ENCODE measurements at places on chromosomes 5 and 9. TPM values are rescaled to one million over a fixed set of nuclear protein-coding genes. Genes with fewer than 3 reads are reported as not detected.
A peak's percentile ranks its signal among the peaks of the same experiment; 100 is the strongest.

DNA sequence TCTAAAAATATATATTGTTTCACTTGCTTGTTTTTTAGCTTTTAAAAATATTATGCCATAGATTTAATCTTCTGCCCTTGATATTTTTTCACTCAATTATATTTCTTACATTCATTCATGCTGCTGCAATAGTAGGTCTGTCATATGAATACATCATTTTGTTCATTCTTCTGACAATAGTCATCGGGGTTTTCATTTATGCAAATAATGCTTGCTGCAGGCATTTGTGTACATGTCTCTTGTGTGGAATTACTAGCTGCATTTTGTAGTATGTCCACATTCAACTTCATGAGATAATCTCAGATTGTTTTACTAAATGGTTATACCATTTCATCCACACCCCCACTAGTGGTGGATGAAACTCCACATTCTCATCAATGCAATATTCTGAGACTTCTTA, 5.3 kb upstream of the PLPP1 start:
- no peak for DNase-seq

DNA sequence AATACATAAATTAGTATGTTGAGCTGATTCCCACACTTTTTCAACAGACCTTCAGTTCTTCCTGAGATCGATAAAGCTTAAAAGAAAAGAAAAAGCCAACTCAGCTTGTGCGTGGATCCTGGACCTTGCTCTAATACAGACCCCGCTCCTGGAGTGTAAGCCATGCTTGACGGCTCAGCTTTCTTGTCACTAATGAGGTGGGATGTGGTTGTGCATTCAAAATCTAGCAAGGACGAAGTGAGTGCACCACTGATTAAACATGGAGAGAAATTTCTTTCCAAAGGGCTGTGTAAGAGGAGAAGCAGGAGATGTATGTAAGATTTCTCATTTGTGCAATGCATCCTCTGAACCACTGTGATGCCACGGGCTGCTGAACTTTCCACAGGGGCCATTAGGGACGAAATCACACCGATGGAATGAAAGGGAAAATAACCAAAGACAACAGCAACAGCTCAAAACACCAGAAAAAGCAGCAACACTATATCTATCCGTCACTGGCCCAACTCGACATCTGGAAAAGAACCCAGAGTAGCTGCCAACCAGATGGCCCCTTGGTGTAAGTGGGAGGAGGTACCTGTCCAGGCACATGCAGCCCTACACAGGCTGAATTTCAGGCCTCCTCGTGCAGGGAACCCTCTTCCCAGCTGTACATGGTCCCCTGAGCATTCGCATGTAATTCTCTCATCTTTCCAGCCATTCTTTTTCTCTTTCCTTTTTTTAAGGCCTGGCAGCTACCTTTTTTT, 178.9 kb downstream of the SREK1 start:
- DNase-seq, result peak; percentile 47

- no peak for DNase-seq
Observed at GRCh38 chr5:59538750-59539121, 354.8 kb downstream of the PDE4D start.

- no peak for DNase-seq
Observed at GRCh38 chr5:57538341-57538955, 55.8 kb upstream of the ACTBL2 start.

DNA sequence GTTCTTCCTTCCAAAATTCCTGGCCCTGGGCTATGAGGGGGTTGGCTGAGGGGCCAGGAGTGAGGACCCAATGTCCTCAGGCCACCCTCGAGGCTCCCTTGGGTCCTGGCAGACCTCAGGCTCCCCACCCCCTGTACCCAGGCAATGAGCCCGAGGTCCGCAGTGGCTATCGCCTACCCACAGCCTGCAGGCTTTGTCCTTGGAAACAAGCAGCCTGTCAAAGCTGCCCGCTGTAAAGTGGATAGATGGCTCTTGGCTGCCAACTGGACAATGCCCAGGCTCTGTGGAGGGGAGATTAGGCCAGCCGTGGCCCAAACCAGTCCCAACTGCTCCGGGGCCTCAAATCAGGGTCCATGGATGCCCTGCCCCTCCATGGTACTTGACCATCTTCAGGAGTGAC, 2.2 kb upstream of the ADGRD2 start:
- DNase-seq, result no peak

DNA sequence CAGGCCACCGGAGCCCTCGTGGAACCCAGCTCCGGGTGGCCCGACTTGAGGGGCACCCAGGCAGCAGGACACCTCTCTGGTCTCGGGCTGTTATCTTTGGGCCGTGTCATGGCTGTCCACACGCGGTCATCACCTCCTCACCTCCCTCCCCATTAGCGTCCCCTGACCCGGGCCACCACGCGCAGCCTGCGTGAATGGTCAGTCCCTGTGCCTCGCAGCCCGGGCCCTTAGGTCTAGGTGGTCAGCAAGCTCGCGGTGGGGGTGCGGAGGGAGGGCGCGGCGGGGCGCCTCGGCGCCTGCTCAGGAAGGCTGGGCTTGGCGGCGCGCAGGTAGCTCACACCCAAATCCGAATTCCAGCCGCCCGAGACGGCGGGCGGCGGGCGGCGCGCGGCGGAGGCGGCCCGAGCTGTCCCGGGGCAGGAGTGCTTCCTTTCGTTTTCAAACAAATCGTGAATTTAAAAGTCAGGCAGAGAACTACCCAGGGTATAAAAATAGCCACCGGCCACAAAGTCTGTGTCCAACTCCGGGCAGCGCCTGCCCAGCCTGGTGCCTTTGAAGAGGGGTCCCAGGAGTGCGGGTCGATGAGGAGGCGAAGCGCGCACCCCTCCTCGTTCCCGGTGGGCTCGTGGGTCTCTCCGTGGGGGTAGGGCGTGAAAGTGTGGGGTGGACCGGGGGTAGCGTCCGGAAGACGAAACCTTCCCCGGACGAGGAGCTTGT, 1.0 kb upstream of the RXRA start:
- DNase-seq, result peak; percentile 78

- no peak for DNase-seq
Observed at GRCh38 chr9:86892576-86892975, 54.7 kb downstream of the GAS1 start.

DNA sequence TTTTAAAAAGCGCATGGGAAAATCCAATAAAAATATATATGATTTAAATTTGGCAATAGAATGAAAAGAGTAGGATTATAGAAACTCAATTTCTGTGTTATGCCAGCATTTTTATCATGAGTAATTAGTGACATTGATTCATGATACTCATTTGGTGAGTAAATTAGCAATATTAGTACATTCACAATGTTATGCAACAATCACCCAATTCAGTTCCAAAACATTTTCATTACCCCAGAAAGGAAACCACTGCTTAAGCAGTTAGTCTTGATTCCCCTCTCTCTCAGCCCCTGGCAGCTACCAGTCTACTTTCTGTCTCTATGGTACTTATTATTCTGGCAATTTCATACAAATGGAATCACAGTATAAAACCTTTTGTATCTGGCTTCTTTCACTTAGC, 27.0 kb downstream of the OSMR start:
- no peak for DNase-seq

- DNase-seq, result no peak
Observed at GRCh38 chr5:37304888-37305287, 55.7 kb upstream of the CPLANE1 start.

GRCh38 chr9:133569891-133570690, 35.6 kb downstream of the ADAMTSL2 start:
- DNase-seq, result peak; percentile 24

GRCh38 chr9:93520523-93520922, 55.9 kb upstream of the PHF2 start:
- DNase-seq, result no peak

- DNase-seq, result peak; percentile 71
Observed at GRCh38 chr5:124995421-124995820, 249.0 kb upstream of the ZNF608 start.

DNA sequence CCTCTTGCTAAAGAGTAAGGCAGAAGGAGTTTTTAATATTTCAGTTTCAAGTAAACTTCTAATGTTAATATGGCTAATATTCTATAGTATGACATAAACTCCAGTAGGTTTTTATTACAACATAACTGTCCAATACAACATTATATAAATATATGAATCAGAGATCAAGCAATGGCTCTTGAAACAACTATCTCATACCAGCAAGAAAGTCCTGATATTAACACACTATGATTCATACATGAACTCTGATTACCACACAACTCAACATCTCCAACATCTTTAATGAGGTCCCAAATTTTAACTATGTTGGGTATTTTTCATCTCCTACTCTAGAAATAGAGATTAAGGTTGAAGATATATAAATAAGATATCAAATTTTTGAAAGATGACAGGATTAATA, 878.3 kb downstream of the TLE1 start:
- no peak for DNase-seq

The SPINK13 gene
- not detected for total RNA-seq

The GDA gene
- 0.61 TPM for total RNA-seq

The UBE2D2 gene
- total RNA-seq, result 89.6 TPM

The PCDHGB7 gene
- total RNA-seq, result 16.6 TPM

The TSSK1B gene
- total RNA-seq, result 0.14 TPM

The TOMM5 gene
- 66.7 TPM for total RNA-seq

The WNT8A gene
- not detected for total RNA-seq

The TMEM232 gene
- 28.3 TPM for total RNA-seq

All from lung (tissue), 17 donors.